ENCODE measurements at places on chromosomes 4 and X.

GRCh38 chrX:132058975-132059374, 35.9 kb downstream of the STK26 start:
- DNase-seq, result no peak

DNA sequence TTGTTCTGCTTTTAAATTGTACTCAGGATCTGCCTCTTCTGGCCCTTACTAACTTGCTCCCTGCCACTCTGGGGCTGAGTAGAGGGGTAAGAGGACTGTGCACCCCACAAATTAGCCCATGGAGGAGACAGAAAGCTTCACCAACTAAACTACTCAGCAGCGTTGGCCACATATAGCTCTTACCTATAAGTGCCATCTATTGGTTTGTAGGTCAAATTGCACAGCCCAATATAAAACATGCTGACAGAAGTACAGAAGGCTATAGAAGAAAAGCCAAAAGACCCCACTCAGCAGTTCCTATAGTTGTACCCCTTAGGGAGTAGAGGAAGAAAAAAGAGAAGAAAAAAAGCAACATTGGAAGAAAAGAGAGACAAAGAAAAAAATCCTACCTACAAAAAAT, 341.2 kb upstream of the FMR1 start:
- no peak for DNase-seq

GRCh38 chr4:139207873-139208403, 30.9 kb upstream of the ELF2 start:
- DNase-seq, result no peak

DNA sequence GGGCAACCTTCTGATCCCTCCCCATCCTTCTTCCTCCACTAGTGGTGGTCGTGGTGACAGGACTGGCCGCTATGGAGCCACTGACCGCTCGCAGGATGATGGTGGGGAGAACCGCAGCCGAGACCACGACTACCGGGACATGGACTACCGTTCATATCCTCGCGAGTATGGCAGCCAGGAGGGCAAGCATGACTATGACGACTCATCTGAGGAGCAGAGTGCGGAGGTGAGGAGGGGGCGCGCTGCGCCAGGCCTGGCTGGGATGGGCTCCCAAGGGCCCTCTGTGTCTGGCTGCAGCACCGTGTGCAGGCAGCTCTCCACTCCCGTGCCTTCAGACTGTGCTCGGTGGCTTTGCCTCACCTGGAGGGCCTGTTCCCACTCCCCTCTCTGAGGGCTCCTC, 24.3 kb downstream of the RBM10 start:
- DNase-seq, result no peak

- DNase-seq, result no peak
These were observed 60.5 kb upstream of the IL15 start for GRCh38 chr4:141575884-141576283.

DNA sequence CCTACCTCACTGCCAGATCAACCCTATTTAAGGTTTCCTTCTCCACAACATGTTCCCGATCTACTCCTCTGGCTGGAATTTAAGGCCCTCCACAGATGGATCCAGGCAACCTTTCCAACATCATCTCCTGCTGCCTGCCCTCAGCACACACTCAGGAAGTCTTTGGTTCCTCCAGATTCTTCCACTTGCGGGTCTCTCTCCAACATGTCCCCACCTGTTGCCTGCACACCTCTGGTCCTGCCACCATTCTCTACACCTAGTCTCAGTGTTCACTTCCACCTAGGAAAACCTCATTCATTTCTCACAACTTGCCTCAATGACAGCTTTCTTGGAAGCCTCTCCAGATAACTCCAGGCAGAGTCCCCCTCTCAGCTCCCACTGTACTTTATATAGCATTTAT, 80.1 kb downstream of the RTL5 start:
- no peak for DNase-seq

- DNase-seq, result peak; percentile 28
These were observed 69.3 kb upstream of the LDB2 start for GRCh38 chr4:16967722-16968121.

- DNase-seq, result no peak
These were observed 4.5 kb downstream of the CXXC4 start for GRCh38 chr4:104490096-104490769.

- DNase-seq, result no peak
These were observed 9.4 kb upstream of the RPGR start for GRCh38 chrX:38336538-38337240.

DNA sequence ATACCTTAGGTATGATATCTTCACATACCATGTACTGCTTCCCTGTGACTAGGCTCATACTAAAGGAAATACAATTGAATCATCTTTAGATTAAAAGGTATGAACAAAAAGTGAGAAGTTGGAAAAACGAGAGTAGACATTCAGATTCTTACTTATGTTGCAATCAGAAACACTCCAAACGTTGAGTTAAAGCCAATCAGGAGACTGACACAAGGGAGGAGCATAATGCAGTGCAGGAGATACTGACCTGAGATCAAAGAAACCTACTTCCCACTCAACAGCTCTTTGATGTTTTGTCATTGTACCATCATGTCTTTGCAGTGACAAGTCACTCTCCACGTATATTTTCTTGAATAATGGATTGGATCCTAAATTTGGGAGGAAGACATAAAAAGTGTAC, 8.9 kb upstream of the PCDH18 start:
- DNase-seq, result no peak

GRCh38 chr4:113975578-113975977, 3.9 kb downstream of the ARSJ start:
- DNase-seq, result no peak

DNA sequence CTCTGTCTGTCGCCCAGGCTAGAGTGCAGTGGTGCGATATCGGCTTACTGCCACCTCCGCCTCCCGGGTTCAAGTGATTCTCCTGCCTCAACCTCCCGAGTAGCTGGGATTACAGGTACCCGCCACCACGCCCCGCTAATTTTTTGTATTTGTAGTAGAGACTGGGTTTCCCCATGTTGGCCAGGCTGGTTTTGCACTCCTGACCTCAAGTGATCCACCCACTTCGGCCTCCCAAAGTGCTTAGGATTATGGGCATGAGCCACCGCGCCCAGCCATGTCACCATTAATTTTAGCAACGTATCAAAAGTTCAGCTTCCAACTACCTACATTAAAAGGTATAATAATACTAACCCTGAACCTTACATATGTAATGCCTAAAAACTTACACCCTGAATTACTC, 940 bp upstream of the UTP3 start:
- no peak for DNase-seq

DNA sequence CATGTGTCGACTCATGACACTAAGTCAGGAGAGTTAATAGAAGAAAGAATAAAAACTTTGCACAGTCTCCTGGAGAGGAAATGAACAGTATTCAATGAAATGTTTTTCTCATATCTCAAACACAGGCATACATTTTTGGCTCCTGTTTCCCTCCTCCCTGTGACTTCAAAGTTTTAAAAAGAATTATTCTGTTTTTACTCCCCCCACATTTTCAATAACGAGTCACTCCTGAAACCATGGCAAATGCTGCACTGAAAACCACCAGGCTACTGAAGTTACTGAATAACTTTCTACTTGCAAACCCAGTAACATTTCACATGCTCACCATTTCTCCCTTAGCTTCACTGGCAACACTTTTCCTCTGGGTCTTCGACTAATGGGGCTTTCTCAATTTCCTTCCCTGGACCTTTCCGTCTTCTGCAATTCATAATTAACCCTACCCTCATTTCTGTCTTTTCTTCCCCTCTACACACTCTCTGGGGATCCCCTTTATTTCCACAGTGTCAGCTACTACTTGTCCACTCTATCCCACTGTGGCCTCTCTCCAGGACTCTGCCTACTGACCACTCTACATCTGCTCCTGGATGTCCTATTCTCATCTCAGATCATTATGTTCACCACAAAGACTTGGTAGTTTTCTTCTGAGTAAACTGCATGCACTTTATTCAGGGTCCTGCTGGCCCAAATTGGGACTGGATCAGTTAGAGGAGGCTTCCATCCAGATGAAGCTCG, 225.8 kb upstream of the ETNPPL start:
- DNase-seq, result peak; percentile 67

- no peak for DNase-seq
These were observed 23.3 kb downstream of the NRK start for GRCh38 chrX:105845631-105846030.

GRCh38 chrX:132015875-132016274, 7.2 kb upstream of the STK26 start:
- DNase-seq, result no peak

DNA sequence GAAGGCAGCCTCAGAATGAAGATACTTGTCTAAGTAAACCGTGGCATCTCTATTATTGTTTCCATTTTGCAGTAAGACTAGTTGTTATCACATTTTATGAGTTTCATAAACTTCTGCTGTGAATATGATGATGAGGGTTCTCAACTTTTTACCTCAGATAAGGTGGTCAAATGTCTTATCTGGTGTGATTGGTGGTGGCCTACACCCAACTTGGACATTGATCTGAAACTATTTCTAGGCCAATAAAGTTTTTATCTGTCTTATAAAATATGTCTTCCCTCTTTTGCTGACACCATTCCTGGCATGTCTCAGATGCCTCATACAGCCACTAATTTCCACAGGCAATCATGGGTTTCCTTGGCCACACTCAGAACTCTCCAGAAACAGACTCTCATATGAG, 480.3 kb upstream of the NR3C2 start:
- DNase-seq, result no peak

DNA sequence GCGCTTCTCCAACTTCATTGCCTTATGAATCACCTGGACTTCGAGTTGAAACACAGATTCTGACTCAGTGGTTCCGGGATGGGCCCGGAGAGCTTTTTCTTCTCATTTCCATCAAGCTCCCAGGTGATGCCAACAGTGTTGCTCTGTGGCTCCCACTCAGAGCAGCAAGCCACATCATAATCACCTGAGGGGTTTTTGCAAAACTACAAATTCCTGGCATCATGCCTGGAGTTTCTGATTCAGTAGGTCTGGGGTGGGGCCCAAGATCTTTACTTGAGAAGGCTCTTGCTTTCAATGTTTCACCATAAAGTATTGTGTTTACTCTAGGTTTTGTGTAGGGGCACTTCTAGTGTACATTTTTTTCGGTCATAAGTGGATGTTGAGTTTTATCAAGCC, 7.0 kb downstream of the MTM1 start:
- peak; percentile 8 for DNase-seq

DNA sequence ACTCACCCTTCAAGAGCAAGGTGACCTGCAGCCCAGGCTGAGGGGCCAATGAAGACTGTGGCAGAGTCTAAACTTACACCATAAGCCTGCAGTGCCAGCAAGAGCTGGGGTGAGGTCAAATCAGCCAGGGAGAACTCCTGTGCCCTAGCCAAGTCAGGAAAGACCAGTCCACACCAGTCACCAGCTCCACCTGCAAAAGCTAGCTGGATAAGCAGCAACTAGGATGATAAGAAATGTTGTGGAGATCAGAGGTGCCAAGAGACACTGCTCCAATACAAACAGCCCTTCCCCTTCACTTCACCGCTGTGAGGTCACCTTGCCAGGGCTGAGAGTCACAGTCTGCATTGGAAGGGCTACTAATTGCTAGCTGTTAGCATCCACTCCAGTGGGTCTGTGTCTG, 31.3 kb downstream of the NIPAL1 start:
- DNase-seq, result no peak

GRCh38 chr4:13887010-13887409, 259.5 kb upstream of the BOD1L1 start:
- no peak for DNase-seq

- DNase-seq, result no peak
These were observed 12.8 kb upstream of the GPR82 start for GRCh38 chrX:41711021-41711667.

- DNase-seq, result no peak
These were observed 57.2 kb downstream of the IRF2 start for GRCh38 chr4:184416913-184417734.

- peak; percentile 75 for DNase-seq
These were observed 24.9 kb downstream of the LHFPL1 start for GRCh38 chrX:112654871-112655270.

DNA sequence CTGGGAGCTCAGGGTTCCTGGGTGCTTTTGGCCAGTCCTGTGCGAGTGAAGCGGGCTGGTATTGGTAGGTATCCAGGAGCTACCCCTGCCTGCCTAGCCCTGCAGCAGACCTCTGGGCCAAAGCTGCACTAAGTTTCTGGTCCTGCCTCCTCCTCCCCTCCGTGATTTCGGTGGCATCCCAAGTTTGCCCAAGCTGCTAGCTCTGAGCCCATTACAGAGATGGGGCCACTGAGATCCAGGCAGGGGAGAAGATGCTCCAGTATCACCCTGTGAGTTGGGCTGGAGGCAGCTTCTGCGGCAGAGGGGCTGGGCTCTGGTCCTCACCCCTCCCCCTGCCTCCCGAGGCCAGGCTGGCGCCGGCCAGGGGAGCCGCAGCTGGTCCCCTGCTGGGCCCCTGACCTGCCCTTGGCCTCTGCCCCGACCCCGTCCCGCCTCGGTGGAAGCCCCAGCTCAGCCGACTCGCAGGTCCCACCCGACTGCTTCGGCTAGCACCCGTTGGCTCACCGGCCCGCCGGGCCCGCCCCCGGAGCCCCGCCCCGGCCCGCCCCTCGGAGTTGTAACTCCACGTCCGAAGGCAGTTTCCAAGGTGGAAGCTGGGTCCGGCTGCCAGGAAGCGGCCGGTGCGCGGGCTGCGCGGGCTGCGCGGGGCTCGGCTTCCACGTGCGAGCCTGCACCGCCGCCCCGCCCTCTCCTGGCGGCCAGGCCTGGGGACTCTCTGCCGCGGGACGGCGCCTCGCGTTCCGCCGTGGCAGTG, at the start of gene DUSP9:
Gene DUSP9 (plus strand): TSS at position 584 of the 754 bp plus-strand sequence. CDS start 751 bp downstream, outside the sequence.
- DNase-seq, result no peak

DNA sequence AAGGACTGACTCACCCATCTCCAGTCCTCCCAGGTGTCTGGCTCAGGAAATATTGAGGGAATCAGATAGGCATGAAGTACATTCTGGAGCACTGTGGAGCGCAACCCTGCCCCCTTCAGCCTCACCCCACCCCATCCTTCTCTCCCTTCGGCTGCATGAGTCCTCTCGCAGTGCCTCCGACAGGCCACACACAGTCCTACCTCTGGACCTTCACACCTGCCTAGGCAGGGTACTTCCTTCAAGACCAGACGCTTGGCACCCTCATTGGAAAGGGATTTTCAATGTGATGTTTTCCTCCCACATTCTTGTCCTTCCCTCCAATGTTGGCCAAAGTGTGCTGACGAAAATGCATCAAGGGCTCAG, 26.8 kb upstream of the PPP2R2C start:
- no peak for DNase-seq

DNA sequence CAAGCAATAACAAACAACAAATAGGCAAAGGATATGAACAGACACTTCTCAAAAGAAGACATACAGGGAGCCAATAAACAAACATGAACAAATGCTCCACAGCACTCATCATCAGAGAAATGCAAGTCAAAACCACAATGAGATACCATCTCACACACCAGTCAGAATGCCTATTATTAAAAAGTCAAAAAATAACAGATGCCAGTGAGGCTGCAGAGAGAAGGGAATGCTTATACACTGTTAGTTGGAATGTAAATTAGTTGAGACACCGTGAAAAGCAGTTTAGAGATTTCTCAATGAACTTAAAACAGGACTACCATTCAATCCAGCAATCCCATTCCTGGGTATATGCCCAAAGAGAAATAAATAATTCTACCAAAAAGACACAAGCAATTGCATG, 129.8 kb upstream of the MAGEB2 start:
- DNase-seq, result no peak

Data from fibroblast of skin of abdomen (primary cell).